ENCODE measurements at places on chromosomes 5 and 9. TPM values are rescaled to one million over a fixed set of nuclear protein-coding genes. Genes with fewer than 3 reads are reported as not detected.

Gene SLC30A5
- total RNA-seq, result 40.8 TPM

Gene AGTPBP1
- 22.5 TPM for total RNA-seq

- no peak for DNase-seq
These were observed 476.4 kb downstream of the SPOCK1 start for GRCh38 chr5:137022725-137023124.

Gene CAMK2A
- not detected for total RNA-seq

- no peak for DNase-seq
These were observed 22.3 kb downstream of the KLF9 start for GRCh38 chr9:70392189-70392588.

DNA sequence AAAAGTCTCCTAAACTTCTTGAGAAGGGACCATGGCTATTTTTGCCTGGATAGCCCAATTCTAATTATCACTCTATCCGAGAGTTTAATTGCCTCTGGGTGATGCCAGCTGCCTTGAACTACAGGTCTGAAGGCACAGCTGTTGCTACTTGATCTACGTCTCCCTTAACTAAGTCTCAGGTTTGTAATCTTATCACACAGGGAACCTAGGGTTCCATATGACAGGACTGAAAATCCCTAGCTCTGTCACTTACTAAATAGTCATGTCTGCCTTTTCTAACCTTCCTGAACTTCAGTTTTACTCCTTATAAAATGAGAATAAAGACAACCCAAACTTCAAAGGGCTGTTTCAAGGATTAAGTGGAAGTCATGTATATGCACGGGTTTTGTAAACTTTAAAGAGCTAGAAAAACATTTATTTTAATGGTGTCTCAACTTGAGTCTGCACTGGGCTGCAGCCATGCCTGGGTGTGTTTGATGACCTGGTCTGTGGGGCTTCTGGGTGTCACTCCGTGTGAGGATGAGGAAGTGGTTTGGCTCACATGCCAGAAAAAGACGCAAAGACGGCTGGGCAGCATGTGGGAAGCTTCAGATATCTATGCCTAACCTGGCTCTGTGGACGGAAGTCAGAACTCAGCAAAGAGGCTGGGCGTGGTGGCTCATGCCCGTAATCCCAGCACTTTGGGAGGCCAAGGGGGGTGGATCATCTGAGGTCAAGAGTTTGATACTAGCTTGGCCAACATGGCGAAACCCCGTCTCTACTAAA lies 129.3 kb upstream of the SLC44A1 start:
- DNase-seq, result no peak

Gene ZFP2
- 24.9 TPM for total RNA-seq

- no peak for DNase-seq
These were observed at the start of gene ZNF883 for GRCh38 chr9:113011911-113012381. Gene ZNF883 (minus strand): TSS chr9:113012192.

Data from MG63 (cell line).